ENCODE measurements at places on chromosomes 5 and 9. TPM values are rescaled to one million over a fixed set of nuclear protein-coding genes. Genes with fewer than 3 reads are reported as not detected.
A peak's percentile ranks its signal among the peaks of the same experiment; 100 is the strongest.

DNA sequence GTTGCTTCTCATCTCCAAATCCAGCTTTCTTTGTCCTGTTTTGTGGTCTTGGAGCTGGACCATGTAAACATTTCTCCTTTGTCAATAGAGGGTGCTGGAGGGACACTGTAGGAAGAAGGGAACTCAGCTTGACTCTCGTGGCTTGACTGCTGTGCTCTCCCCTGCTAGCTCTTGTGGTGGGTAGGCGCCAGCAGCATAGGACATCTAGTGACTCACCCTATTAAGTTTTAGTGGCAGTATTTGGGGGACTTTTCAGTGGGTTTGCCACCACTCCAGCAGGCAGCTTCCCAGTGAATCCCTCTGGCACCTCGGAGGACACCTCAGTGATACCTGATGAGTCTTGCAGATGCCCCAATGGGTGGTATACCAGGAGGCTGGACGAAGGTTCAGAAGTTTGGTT lies 97.8 kb downstream of the TSSK1B start:
- DNase-seq, result peak; percentile 58
- H3K4me1 ChIP-seq, result no peaks in the 10 kb centered on the region
- no peak overlapping the region for H3K27ac ChIP-seq
- H3K36me3 ChIP-seq, result no peaks in the 10 kb centered on the region
- H3K27me3 ChIP-seq, result no peaks in the 10 kb centered on the region

Gene PHYHD1
- 122 TPM for polyA plus RNA-seq

Gene THOC3
- 21.3 TPM for polyA plus RNA-seq

GRCh38 chr5:100409660-100410151 lies 125.5 kb upstream of the FAM174A start:
- no peaks in the 10 kb centered on the region for H3K4me1 ChIP-seq
- H3K4me3 ChIP-seq, result no peak overlapping the region
- H3K36me3 ChIP-seq, result no peaks in the 10 kb centered on the region
- H3K27ac ChIP-seq, result no peak overlapping the region
- H3K27me3 ChIP-seq, result no peaks in the 10 kb centered on the region

Gene SCGB3A2
- polyA plus RNA-seq, result not detected

Gene PAM
- 158 TPM for polyA plus RNA-seq

Gene PRR16
- polyA plus RNA-seq, result 2.4 TPM

DNA sequence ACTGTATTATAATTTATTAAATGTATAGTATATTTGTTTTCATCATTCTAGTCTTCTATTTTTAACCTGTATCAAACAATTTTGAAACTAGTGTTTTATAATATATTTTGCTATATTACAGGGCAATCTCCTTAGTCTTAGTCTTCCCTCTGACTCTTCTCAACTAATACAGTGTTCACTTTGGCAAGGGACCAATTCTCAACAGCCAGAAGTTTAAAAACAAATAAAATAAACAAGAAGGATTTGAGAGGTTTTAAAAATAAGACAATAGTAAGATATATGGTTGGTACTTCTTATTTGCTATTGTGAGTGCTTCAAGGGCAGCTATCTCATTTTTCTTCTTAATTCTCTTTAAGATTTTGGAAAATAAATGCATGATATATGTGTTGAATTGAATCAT lies 167.2 kb downstream of the RAB3C start:
- H3K4me1 ChIP-seq, result no peaks in the 10 kb centered on the region
- H3K36me3 ChIP-seq, result no peaks in the 10 kb centered on the region
- no peak overlapping the region for H3K27ac ChIP-seq

GRCh38 chr5:123482258-123482657 lies 29.7 kb upstream of the CSNK1G3 start:
- H3K36me3 ChIP-seq, result no peaks in the 10 kb centered on the region
- H3K27me3 ChIP-seq, result no peaks in the 10 kb centered on the region
- no peak overlapping the region for H3K27ac ChIP-seq

- DNase-seq, result no peak
- H3K27me3 ChIP-seq, result no peaks in the 10 kb centered on the region
- H3K27ac ChIP-seq, result no peak overlapping the region
- H3K4me3 ChIP-seq, result no peak overlapping the region
Observed at GRCh38 chr5:116632890-116633289, 58.3 kb upstream of the SEMA6A start.

DNA sequence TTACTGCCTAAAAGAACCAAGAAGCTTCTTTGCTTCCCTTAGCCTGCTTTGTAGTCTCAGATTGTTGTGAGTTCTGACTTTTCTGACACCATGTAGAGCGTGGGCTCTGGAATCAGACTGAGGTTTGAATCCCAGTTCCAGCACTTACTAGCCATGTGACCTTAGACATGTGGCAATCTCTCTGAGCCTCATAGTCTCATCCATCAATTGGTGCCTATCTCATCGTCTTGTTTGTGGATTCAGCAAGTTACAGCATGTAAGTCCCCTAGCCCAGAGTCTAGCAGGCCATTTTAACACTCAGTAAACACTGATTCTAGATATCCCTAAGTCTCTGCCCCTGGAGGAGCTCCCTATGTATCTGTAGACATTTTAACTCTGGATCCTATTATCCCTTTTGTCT lies 94.7 kb downstream of the ANGPTL2 start:
- DNase-seq, result no peak
- no peak overlapping the region for H3K4me3 ChIP-seq
- H3K27me3 ChIP-seq, result no peaks in the 10 kb centered on the region
- H3K4me1 ChIP-seq, result peaks cover 3% of the 10 kb centered on the region
- no peaks in the 10 kb centered on the region for H3K36me3 ChIP-seq

DNA sequence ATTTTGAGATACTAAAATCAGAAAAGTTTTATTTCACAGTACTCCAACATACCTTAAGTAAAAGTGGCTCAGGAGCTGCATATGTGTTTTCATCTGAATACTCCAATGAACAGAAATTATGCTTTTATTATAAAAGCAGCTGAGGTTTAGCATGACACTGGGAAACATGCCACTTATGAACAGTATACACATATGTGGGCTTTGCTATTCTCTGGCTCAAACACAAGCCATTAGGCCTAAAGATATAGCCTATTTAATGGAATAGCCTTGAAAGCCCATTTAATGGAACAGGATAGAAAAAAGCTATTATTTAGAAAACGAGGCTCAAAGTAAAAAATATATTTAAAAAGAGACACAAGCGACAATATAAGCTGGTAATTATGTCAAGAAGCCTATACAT lies 74.1 kb downstream of the SLC38A9 start:
- peaks cover 2% of the 10 kb centered on the region for H3K36me3 ChIP-seq
- H3K4me3 ChIP-seq, result no peak overlapping the region
- no peaks in the 10 kb centered on the region for H3K27me3 ChIP-seq
- DNase-seq, result no peak

Gene MVB12B
- polyA plus RNA-seq, result 4.5 TPM

DNA sequence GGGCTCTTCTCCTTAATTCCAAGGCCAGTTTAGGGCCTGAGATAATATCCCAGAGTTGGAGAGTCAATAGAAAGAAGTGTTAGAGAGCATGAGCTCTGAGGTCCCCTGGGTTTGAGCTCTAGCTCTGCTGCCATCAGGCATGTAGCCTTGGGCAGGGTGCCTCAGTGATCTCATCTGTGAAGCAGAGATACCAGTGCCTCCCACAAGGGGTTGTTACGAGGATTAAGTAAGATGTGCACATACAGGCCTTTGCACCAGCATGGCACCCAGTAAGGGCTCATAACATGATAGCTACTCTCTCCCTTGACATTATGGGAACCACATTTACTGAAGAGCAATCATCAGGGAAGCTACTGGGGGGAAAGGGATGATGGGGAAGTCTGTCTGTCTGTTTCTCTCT lies 265.7 kb downstream of the HSPA4 start:
- no peak overlapping the region for H3K4me3 ChIP-seq
- H3K4me1 ChIP-seq, result no peaks in the 10 kb centered on the region
- H3K27ac ChIP-seq, result no peak overlapping the region
- H3K36me3 ChIP-seq, result no peaks in the 10 kb centered on the region

Gene ANXA1
- polyA plus RNA-seq, result 65.2 TPM

- H3K27me3 ChIP-seq, result no peaks in the 10 kb centered on the region
- no peak overlapping the region for H3K27ac ChIP-seq
- H3K4me1 ChIP-seq, result no peaks in the 10 kb centered on the region
- H3K4me3 ChIP-seq, result no peak overlapping the region
Observed at GRCh38 chr9:97689401-97690180, 7.5 kb downstream of the XPA start.

- H3K27ac ChIP-seq, result no peak overlapping the region
- no peaks in the 10 kb centered on the region for H3K4me1 ChIP-seq
- no peaks in the 10 kb centered on the region for H3K27me3 ChIP-seq
- H3K4me3 ChIP-seq, result no peak overlapping the region
Observed at GRCh38 chr5:148973455-148973854, 89.4 kb downstream of the SH3TC2 start.

GRCh38 chr9:129068990-129069861 lies 11.7 kb upstream of the DOLPP1 start:
- peaks cover 21% of the 10 kb centered on the region for H3K36me3 ChIP-seq
- no peak for DNase-seq
- no peak overlapping the region for H3K4me3 ChIP-seq

DNA sequence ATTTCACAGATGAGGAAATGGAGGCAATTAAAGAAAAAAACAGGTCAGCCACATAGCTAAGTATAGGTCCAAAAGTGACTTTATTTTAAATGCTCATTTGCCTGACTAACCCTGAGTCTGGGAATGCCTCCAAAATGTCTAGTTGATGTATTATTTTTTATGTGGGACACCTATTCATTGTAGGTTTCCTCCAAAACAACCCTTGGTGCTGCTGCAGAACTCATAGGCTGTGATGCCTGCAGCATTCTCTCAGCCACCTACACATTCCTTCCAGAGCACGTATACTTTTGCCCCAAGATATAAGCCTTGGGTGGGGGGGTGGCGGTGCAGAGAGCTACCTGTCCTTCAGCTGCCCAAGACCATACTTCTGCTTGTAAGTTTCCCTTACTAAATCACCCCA lies 77.4 kb downstream of the MSX2 start:
- H3K36me3 ChIP-seq, result no peaks in the 10 kb centered on the region
- H3K4me1 ChIP-seq, result no peaks in the 10 kb centered on the region
- DNase-seq, result no peak
- H3K4me3 ChIP-seq, result no peak overlapping the region
- H3K27ac ChIP-seq, result no peak overlapping the region
- no peaks in the 10 kb centered on the region for H3K27me3 ChIP-seq

DNA sequence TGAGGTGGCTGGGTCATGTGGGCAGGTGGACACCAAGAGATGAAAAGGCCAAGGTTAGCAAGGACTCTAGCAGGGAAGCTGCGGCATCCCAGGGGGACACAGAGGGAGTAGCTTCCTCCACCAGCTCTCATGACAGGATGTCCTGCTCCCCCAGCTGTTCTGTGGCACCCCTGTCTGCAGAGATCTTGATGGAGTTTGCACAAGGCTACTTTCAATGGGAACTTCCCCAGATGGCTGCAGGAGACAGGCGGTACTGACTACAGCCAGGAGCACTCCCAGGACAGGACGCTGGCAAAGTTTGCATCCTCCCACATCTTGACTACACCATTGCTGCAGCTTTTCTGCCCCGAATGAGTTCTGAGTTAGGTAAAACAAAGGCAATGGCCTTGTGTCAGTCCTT lies 312.8 kb downstream of the TLE4 start:
- no peak overlapping the region for H3K4me3 ChIP-seq
- no peaks in the 10 kb centered on the region for H3K27me3 ChIP-seq
- H3K36me3 ChIP-seq, result no peaks in the 10 kb centered on the region
- H3K4me1 ChIP-seq, result no peaks in the 10 kb centered on the region
- DNase-seq, result no peak

DNA sequence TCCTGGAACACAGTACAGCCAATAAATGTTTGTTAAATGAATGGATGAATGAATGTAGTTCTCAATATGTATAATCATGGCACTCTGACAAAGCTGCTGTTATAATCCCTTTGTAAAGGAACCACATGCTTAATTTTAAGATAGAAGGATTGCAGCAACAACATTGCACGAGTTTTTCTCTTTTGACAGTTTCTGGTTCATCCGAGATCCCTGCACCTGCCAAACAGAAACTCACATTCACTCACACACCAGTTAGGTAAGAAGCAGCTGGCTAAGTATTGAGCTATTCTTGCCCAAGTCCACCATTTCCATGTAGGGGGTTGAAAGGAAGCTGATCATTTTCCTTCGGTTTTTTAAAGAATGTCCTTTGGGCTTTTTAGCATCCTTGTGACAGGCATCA lies 133.7 kb upstream of the MAP1B start:
- H3K27ac ChIP-seq, result peak overlapping the region; percentile 38
- no peaks in the 10 kb centered on the region for H3K36me3 ChIP-seq
- no peaks in the 10 kb centered on the region for H3K4me1 ChIP-seq
- no peak overlapping the region for H3K4me3 ChIP-seq

DNA sequence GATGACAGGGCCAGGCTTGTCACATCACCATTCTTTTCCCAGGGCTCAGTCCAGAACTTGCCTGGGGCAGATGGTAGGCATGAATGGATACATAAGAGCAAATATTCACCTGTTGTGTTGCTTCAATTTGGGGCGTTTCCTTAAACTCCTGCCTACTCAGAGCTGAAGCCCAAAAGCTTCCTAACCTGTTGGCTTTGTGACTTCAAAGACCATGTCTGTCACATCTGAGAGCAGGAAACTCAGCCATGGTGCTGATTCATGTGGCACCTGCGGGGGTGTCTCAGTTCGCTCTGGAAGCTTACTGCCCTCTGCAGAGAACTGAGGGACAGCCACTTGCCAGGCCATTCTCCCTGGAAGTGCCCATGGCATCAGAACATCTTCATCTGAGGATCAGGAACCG lies 246.6 kb downstream of the HSPA4 start:
- H3K27me3 ChIP-seq, result no peaks in the 10 kb centered on the region
- no peak overlapping the region for H3K4me3 ChIP-seq
- H3K4me1 ChIP-seq, result no peaks in the 10 kb centered on the region
- DNase-seq, result no peak
